ENCODE measurements at places on chromosomes 13 and 19.

DNA sequence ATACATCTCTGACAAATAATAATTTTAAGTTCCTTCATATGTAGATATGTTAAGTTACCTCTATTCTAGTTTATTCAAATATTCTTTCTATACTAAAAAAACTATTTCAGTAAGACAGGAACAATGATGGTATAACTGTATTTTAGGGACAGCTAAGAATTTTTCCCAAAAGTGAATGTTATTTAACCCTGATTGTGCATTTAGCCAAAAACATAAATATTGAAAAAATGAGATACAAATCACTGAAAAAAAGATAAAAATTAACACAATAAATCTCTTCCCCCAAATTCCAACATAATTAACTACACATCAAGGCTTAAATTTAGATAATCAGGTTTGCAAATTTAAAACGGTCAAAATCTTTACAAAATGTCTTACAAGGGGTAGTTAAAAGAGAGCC lies 58.1 kb downstream of the KCNRG start:
- no peak for DNase-seq

GRCh38 chr19:17549085-17549740 lies 6.2 kb upstream of the COLGALT1 start:
- DNase-seq: no peak

- DNase-seq: no peak
These were observed 21.9 kb downstream of the CEBPA start for GRCh38 chr19:33280351-33280921.

GRCh38 chr19:1446713-1447481 lies 3.0 kb upstream of the APC2 start:
- DNase-seq: no peak

Data from colonic mucosa (tissue), 4 donors.